AG09319 (cell line): ENCODE measurements at places on chromosomes 7 and 10.

DNA sequence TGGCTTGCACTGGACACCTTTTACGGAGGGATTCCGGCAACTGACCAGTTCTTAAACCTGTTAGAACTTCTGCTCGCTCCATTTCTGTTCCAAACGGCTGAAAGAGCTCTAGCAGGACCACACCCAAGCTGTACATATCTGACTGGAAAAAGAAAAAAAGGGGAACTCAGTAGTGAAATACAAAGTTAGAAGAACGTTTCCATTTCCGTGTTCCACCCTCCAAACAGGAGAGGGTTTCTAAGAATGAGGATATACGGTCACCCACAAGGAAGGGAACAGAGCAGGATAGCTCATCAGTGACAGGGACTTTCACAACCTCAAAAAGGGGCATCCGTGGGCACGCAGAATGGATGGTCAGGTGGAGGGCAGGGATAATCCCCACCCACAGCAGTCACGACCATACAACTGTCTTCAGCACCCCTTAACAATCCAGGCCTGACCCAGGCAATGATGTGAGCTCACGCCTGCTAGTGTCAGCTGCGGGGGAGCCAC is 4.3 kb upstream of the ANKRD61 start:
- DNase-seq, result no peak

- DNase-seq, result no peak
These were observed 4.4 kb upstream of the EN2 start for GRCh38 chr7:155453296-155454182.

DNA sequence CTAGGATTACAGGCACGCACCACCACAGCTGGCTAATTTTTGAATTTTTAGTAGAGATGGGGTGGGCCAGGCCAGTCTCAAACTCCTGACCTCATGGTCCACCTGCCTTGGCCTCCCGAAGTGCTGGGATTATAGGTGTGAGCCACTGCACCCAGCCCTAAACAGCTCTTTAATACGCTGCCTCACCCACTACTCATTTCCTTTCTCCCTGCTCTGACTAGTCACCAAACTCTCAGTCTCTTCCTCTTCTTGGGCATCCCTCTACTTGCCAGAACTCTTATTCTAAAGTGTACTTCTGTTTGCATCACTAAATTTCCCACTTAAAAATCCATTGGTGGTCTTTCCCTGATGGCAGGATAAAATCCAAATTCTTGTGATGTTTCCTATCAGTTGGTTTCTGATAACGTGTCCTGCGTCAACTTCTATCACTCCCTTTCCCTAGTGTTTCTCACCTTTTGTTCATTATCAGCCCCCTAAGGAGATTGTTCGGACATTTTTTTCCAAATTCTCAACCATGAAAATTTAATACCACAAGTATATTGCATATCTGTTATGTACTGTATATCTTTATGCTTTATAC is 124.7 kb downstream of the CUBN start:
- no peak for DNase-seq

DNA sequence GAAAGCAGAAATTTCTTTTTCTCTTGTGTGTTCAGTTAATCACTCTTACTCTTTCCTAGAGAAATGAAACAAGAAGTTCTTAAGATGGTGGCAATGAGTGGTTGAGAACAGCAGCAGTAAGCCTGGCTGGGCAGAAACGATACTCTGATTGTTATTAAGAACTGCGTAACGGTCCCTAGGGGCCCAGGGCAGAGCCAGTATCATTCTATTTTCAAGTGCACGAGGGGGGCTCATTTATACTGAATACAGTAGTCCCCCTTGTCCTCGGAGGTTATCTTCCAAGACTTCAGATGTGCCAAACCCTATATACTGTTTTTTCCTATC is 64.9 kb downstream of the EEPD1 start:
- DNase-seq, result no peak

DNA sequence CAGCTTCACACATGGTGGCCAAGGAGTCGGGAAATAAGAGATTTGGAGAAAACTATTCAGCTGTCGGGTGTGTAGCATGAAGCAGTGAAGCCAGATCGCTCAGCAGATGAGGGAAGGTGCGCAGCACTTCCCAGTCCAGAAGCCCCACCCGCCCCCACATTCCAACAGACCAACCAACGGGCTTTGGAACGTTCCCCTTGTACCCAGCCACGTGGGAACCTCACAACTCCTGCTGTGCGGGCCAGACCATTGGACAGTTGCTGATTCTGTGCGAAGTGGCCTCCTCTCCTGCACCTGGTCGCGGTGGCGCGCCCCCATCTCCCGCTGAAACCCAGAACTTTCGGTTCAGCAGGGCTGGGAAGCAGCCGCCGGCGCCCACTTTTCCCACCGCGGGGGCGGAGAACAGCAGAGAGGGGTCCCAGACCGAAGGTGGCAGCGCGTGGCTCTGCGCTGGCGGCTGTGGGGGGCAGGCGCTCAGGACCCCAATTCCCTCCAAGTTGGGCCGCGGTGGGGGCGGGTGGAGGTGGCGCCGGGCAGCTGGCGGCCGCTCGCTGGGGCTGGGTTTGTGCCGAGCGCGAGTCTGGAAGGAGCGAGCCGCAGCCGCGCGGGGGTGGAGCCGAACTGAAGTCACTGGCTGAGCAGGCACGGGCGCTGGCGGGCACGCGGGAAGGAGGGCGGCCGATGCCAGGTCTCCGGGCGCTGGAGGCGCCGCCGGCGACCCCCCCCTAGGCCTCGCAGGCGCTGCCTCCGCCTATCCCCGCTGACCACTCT is 1301.5 kb upstream of the SORCS1 start:
- DNase-seq, result no peak

GRCh38 chr10:93190372-93190771 is 116.7 kb downstream of the CYP26A1 start:
- DNase-seq, result no peak

- no peak for DNase-seq
These were observed 75.0 kb upstream of the JCAD start for GRCh38 chr10:30134171-30134945.

GRCh38 chr10:116183733-116184511 is 89.1 kb downstream of the GFRA1 start:
- no peak for DNase-seq

DNA sequence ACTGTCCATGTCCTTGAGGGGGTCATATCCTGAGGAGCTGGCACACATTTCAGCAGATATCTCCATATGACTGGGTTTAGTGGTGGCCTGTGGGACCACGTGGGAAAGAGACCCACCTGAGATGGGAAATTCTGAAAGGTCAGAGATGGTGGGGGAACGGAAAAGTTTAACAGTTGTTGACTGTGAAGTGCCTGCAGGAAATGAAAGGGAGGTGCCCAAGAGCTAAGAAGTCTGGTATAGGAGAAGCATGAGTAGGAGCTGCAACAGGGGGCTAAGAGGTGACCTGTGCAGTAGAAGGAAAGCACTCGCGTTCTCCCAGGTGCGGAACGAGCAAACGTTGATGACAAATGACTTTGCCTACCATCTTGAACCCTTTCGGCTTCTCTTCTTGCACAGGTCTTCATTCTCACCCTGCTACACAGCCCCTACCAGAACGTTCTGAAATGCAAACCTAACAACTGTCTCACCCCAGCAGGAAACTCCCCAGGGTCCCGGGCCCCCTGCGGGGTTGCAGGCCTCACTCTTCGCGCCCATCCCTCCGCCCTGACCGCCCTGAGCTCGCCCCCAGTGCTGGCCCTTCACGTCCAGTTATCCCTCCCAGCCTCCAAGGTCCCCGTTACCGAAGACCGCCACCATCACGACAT is 9.8 kb upstream of the FXYD4 start:
- no peak for DNase-seq

DNA sequence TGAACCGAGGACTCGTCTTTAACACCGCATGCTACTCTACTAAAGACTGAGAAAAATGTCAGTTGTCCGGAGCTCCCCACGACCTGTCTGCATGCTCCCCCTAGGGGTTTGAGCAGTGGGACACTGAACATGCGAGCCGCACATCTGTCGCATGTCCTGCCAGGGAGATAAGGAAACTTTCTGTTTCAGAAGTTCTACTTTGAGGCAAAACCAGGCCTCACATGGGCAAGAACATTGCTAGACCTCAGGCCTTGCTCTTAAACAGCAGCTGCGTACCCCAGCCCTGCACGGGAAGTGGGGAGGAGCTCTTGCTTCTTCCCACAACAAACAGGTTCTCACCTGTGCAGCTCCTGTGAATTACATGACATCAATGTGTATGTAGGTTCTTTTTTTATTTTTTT is 30.3 kb upstream of the HERPUD2 start:
- no peak for DNase-seq

DNA sequence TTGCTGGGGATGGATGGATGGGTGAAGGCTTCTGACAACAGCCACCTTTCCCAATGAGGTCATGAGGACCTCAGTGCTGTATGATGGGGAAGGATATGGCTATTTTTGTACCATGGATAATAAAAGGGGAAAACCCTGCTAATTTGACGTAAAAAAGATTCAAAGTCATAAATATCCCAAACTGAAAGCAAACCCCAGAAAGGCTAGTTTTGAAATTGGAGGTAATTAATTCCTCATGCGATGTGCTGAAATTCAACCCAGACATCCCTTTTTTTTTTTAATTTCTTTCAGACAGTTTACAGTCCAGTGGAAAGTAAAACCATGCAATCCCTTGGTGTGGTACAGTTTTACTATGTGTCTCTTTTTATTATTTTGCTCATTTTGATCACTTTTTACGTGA is 254.5 kb upstream of the BMPER start:
- peak; percentile 46 for DNase-seq

DNA sequence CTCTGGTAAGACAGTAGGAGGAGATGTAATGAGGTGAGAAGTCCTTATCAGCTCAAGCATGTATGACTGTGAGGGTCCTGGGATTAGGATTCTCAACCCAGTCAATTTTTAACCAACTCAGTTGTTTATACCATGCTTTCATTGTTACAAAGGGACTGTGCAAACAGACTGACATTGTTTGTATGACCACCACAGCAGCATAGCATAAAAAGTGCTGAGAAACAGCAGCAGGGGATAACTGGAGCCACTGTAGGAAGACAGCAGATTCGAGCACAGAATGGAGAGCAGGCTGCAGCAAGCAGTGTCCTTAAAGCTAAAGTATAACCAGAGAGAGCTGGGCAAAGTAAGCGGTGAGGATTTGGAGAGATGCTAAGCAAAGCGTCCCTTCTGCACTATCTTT is 829.5 kb downstream of the REEP3 start:
- DNase-seq, result no peak

DNA sequence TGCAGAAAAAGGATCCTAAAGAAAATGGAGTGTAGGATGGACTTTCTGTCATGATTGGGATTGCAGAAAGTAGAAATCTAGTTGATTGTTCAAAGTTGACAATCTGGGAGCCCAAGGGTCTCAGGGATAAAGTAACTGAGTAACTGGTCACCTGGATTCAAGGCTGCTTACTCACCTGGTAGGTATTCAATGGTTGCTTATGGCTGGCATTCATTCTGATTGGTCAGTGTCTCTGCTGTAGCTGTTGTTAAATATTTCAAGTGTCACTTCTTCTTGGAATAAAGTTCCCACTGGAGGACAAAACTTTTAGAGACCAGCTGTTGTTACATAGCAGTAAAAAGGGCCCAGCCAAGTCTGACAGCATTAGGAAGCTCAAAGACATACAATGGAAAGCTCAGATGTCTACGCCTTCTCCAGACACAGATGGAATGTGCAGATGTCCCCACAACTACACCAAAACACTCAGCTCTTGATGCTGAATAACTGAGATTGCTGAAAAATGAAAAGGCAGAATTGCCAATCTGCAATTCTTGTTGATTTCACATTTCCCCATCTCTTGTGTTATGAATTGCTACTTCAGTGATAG is 106.9 kb downstream of the ZNF467 start:
- DNase-seq, result no peak

- DNase-seq, result no peak
These were observed 12.6 kb upstream of the ARL4A start for GRCh38 chr7:12674861-12675260.

- no peak for DNase-seq
These were observed 12.0 kb downstream of the AFAP1L2 start for GRCh38 chr10:114392112-114392835.

DNA sequence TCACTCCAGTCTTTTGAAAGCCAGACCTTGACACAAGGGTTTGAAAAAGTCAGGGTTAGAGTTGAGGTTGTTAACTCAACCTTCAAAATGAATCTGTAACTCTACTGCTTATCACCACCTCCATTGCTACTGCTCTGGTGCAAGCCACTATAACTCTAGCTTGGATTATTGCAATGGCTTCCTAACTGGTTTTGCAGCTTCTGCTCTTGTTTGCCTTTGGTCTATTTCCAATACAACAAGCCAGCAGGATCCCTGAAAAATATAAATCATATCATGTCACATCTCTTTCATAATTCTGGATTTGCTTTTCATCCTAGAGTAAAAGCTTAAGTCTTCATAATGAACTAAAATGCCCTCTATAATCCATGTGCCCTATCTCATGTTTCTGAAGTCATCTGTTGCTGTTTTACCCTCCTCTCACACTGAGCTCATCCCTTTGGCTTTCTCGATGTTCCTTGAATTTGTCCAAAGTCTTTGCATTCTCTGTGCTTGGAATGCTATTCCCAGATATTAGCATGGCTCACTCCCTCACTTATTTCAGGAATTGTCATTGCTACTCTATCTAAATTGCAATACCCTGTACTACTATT is 10.9 kb downstream of the TAS2R60 start:
- no peak for DNase-seq

DNA sequence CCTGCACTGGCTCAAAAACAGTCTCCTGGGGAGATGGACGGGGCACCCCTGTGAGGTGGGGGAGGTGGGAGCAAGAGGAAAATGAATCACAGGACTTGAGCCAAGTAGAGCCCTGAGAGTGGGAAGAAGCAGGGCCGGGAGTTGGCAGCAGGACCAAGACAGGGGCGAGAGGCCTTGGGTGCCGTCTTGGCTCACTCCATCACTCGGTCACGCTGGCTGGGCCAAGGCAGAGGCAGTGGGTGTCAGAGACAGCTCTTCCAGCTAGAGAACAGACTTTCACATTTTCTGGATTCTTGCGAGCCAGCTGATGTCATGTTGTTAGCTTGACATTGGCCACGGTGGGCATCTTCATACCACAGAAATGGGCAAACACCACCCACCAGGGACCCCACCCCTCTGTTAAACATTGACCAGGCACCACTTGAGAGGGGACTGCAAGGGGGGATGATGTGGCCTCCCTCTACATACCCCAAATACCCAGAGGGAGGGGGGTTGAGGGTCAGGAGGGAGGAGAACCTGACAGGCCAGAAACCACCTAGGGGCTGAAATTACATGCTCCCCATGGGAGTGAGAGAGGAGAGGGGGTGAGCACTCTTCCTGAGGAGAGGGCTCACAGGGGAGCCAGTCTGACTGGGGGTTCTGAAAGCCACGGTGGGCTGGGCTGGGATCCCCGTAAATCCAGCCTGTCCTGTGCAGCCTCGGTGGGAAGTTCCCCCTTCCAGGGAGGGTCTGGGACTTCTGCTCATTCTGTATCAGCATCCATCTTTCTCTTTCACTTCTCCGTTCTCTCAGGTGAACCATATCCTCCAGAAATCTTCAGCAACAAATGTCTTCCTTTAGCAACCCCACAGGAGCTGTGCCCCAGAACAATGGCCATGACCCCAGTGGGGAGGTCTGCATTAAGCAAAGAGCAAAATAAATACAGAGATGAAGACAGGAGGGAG is 19.6 kb downstream of the CAMK2B start:
- no peak for DNase-seq
